Activated naive CD8-positive, alpha-beta T cell treated with anti-CD3 and anti-CD28 coated beads, Interleukin-2, amount 50 U/mL, for 16 hours (primary cell): ENCODE measurements at places on chromosomes 3 and 15.

- no peak for DNase-seq
Measured at GRCh38 chr3:103342205-103342731, 907.5 kb downstream of the ZPLD1 start.

DNA sequence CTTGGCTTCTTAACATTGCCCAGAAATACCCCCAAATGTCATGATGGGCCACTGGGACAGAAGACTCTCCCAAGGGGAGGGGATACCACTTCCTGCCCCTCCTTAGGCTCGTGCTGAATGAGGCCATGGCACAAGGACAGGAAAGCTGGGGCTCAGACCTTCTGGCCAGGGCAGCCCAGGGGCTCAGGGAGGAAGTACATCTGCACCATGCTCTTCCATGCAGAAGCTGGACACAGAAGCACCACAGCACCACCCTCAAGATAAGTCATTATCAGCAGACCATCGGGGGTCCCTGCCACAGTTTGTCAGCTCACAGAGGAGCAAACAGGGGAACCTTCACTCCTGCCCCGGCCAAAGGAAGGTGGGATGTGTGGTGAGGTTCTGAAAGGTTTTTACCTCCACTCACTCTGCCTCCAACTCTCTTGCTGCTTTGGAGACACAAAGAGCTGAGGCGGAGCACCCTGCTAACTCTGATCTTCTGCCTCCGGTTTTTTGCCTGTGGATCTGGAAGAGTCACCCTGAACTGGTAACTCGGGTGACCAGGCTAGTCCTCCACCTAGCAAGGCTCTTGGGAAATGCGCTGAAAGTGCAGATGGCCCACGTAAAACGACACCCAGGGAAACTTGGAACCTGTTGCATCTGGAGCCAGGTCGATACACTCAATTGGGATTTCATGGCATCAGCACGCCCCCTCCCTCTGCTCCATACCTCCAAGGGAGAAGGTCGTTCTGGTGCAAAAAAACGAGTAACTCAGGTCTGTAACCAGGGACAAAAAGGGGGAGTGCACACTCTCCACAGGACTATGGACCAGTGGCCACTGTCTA, 8.3 kb downstream of the BMF start:
- DNase-seq, result no peak

GRCh38 chr3:164018500-164018899, 1059.8 kb downstream of the SI start:
- DNase-seq, result no peak

DNA sequence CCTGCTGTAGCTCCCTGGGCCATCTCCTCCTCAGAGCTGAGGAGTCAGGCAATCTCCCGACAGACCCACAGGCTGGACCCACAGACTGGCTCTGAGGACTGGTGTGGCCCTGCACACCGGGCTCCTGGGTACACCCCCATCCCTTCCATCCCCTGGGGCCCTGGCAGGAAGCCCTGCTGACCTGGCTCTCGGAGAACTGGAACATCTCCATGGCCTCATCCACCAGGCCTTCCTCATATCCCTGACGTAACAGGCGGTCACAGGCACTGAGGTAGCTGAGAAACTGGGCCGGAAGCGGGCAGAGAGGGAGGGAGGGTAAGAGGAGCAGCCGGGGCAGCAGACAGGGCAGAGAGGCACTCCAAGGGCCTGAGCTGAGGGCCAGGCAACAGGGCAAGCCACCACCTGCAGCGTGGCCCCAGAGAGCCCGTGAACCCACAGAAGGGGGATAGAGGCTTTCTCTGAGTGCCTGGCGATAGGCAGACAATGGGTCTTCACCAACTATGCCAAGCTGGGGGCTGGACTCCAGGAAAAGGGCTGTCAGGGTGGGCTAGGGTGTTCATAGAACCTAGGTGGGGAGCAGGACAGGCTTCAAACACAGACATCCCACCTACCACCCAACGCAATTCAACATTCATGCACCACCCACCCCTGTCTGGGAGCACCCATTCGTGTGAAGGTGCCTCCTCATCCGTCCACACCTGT, 17.9 kb downstream of the KBTBD13 start:
- no peak for DNase-seq

DNA sequence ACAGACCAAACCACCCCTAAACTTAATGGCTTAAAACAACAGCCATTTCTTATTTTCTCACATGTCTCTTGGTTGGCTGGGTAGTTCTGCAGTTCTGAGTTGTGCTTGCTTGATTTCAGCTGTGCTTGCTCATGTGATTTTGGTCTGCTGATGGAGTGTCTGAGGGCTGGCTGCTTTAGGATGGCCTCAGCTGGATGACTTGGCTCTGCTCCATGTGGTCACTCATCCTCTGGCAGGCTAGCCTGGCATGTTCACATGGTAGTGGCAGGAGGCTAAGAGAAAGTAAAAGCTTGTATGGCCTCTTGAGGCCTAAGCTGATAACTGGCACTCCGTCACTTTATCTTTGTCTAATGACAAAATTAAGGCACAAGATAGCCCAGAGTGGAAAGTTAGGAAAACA, 4.1 kb downstream of the SV2B start:
- no peak for DNase-seq

DNA sequence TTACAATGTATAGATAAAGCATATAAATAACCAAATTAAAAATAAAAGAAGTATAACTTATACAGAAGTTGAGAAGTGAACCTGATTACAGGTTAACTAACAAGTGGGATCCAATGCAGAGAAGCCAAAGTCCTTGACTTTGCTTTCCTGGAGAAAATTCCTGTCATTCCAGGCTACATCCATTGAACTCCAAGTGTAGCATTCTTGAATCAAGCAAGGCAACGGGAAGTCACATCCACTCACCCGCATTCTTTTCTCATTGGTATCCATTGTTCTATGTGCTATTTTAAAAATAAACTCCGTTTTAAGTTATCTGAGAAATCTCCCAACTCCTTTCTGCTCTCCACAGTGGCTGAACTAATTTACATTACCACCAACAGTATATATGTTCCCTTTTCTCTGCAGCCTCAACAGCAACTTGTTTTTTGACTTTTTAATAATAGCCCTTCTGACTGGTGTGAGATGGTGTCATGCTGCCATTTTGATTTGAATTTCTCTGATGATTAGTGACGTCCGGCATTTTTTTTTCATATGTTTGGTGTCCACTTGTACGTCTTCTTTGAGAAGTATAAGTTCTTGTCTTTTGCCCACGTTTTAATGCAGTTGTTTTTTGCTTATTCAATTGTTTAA, 534.3 kb downstream of the ROBO1 start:
- no peak for DNase-seq

GRCh38 chr15:77251662-77252061, 168.2 kb downstream of the PEAK1 start:
- DNase-seq, result no peak

DNA sequence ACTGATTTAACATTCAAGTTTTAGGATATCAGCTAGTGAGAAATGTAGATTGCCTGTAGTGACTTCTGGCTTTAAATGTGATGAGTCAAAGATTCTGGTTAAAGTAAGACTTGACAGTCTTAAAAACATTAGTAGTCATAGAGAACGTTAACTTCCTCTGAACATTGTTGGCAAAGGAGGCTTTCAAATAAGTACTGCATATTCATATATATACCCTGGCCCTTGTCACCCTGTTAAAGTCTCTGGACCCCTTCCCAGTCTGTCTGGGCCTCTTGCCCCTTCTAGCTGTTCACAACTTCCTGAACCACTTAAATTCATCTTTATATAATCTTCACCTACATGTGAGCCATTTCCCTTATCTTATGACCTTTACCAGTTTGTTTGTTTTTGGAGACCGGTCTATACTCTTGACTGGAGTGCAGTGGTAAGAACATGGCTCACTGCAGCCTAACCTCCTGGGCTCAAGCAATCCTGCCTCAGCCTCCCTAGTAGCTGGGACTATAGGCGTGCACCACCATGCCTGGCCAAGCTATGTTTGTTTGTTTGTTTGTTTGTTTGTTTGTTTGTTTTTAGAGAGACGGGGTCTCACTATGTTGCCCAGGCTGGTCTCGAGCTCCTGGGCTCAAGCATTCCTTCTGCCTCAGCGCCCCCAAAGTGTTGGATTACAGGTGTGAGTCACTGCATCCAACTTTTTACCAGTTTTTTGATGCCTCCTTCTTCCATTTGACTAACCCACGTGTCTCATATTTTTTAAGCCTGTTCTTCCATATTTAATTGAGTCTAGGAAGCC, 64.4 kb upstream of the CRTC3 start:
- no peak for DNase-seq

DNA sequence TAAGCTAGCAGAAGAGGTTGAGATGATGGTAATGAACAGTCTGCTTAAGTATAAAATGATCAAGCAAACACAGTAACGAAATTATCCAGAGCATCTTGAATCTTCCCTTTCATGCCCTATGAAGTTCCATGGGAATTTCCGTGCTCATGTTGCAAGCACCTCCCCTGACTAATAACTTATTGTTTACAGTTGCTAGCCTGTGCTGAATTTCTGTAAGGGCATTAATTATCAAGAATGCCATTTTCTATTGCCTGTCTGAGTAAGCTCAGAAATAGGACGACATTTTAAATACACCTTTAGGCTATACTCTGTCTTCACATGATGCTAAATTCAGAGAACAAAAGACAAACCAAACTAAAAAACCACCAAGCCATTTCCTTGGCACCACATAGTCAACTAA, 257.5 kb upstream of the LRTM1 start:
- no peak for DNase-seq

DNA sequence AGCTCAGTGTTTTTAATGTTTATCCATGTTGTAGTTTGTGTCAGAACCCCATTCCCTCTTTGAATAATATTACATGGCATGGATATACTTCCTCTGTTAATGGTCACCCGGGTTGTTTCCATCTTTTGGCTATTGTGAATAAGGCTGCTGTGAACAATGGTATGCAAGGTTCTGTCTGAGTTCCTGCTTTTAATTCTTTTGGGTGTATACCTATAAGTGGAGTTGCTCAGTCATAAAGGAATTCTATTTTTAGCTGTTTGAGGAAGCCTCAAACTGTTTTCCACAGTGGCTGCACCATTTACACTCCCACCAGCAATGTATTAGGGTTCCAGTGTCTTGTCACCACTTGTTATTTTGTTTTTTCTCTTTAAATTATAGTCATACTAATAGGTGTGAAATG, 99.6 kb downstream of the SLC25A26 start:
- no peak for DNase-seq

DNA sequence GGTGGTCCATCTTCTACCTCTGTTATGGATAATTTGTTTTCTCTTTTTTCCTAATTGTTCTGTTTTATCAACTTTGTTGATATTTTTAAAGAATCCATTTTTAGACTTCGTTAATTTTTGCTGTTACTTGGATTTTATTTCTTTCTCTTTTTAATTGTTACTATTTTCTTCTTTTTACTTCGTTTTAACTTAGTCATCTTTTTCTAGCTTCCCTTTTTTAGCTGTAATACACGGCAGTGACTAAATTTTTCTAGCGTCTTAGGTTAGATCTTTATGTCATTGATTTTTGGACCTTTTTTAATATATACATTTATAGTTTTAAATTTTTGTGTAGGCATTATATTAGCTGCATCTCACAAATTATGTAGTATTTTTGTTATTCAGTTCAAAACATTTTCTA, 33.1 kb downstream of the ARIH2 start:
- no peak for DNase-seq

GRCh38 chr15:77495838-77496596, 75.3 kb downstream of the HMG20A start:
- no peak for DNase-seq

DNA sequence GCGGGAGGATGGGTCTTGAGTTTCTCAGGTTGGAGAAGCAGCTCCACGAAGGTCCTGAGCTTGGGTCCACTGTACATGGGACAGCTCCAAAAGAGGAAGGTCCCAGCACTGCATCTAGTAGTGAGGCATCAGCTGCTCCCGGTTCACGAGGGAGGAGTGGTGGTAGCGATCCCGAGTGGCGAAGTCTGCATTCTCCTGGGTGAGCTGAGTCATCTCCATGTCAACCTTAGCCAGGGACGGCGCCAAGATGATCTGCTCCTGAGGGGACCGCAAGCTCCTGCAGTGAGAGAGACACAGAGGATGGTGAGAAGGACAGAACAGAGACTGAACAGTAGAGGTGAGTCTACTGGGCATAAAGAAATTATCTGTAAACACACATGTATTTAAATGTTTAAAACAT, 28.0 kb upstream of the HEG1 start:
- DNase-seq, result no peak

DNA sequence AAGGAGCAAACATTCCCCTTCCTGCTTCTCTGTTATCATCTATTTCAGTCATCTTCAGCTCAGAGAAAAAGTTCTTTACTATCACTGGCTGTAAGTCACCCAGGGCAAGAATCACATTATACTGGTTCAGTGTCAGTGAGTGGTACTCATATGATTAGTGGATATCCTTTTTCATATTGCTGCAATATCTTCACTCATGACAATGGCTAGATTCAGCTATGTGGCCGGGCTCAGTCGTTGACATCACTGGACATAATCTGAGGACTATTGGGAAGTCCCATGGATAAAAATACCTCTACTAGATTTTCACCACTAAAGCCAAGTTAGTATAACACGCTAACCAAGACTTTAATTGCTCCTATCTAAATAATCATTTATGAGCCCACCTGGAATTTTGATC, 91.3 kb upstream of the UBE2E2 start:
- DNase-seq, result no peak

GRCh38 chr3:12644331-12644937, 19.5 kb downstream of the RAF1 start:
- DNase-seq, result no peak

- no peak for DNase-seq
Measured at GRCh38 chr3:42256135-42256819, 9.7 kb downstream of the CCK start.
